Activated CD4-positive, alpha-beta T cell treated with anti-CD3 and anti-CD28 coated beads, Interleukin-2, amount 50 U/mL, for 24 hours (primary cell): ENCODE measurements at places on chromosomes 1 and 21.

GRCh38 chr1:229024528-229025130 is 246.3 kb upstream of the RAB4A start:
- DNase-seq, result no peak

GRCh38 chr1:112027696-112028095 is 38.2 kb upstream of the KCND3 start:
- no peak for DNase-seq

GRCh38 chr1:202135221-202135721 is 9.3 kb downstream of the ARL8A start:
- DNase-seq, result peak; percentile 52

DNA sequence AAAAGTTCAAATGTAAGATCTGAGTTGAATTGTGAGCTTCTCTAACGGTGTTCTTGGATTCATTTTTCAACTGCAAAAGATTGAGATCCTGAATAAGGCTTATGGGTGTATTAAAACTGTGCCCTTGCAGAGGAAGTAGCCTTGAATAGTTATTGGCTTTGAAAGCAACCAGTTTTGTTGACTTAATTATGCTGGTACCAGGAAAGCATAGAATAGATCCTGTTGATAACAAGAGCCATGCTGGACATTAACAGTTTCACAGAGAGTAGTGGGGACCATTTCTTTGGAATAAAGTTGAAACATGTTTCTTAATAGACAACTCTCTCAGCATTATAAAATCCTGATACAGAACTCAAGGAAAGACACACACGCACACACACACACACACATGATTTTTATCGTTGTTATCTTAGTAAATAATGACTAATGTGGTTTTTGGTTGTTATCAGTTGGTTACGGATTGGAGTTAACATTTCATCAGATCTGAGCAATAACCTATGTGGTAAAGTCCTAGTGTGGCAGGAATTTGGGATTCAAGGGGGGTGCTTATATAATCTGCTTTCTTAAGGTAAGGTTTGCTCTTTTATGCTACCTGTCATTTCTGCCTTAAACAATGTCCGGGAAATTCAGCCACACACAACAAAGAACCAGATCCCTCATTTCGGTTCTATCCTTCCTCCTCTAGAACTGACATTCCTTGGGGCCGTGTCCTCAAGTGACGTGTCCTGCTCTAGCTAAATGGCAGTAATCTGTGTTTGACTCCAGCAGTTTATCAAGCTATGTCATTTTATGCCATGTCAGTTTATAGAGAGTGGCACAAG is 330.9 kb downstream of the CHRM3 start:
- DNase-seq, result no peak

DNA sequence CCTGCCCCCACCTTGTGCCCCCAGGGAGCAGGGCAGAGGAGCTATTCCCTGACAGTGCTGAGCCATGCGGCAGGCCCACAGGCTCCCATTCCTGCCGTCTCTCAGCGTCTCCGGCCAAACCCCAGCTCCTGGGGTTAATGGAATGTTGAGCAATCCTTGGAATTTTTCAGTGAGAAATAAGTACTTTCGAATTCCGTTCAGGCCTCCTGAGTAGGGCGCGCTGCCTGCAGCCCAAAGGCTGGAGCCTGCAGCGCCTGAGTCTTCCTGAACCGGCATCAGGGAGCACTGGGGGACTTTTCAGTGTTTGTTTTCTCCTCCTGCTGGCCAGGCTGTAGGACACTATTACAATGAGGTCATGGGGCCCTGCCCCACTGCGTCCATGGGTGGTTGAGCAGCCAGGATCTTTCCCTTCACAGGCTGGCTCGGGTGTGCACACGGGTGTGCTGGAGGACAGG is 33.3 kb upstream of the CSF1 start:
- DNase-seq, result no peak

GRCh38 chr1:226424221-226425003 is 16.5 kb upstream of the PARP1 start:
- DNase-seq, result no peak

- DNase-seq, result no peak
Observed at GRCh38 chr1:199182186-199182843, 543.5 kb downstream of the PTPRC start.

- no peak for DNase-seq
Observed at GRCh38 chr1:66269222-66269621, 264.7 kb upstream of the SGIP1 start.

DNA sequence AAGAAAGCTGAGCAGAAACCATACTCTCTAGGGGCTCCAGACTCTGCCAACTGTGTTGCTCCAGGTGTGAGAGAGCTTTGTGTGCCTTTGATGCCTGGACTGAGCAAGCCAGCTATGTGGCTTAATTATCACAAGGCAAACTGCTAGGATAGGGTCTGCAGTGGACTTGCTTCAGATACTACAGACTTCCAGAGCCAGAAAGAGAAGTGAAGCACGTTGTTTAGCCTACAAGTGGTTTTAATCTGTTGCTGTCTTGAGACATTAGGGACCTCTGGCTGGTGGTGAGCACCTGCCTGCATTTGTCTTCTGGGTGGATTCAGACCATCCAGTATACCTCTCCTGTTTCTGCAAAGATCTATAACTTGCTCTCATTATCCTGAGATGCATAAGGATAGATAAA is 353.4 kb upstream of the PLXNA2 start:
- no peak for DNase-seq

DNA sequence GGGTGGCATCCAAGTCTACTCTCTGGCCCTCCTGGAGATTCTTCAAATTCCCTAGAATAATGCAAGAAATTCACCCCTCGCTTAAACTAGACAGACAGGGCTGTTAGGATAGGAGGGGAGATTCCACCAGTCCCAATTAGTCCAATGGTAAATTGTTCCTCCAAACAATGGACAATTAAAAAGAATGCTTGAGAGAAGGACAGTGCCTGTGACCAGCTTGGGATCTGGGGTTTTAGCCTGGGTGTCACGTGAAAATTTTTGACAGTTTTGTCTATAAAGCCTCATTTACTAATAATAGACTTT is 177.7 kb upstream of the RAB4A start:
- DNase-seq, result no peak

GRCh38 chr1:98783821-98784220 is 122.3 kb downstream of the SNX7 start:
- DNase-seq, result no peak

DNA sequence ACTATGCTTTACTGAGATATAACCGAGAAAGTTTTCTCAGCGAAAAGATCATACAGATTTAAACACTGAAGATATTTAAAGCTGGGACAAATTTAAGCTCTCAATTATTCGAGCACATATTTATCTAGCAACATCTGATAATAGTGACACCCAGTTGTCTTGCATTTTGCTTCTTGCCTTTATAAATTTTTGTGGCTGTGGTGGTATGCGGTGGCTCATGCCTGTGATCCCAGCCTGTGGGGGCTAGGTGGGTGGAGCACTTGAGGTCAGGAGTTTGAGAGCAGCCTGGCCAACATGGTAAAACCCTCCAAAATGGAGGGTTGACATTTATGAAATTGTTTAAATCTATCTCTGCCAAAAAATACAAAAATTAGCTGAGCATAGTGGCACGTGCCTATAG is 312.2 kb downstream of the SPATA17 start:
- DNase-seq, result no peak

DNA sequence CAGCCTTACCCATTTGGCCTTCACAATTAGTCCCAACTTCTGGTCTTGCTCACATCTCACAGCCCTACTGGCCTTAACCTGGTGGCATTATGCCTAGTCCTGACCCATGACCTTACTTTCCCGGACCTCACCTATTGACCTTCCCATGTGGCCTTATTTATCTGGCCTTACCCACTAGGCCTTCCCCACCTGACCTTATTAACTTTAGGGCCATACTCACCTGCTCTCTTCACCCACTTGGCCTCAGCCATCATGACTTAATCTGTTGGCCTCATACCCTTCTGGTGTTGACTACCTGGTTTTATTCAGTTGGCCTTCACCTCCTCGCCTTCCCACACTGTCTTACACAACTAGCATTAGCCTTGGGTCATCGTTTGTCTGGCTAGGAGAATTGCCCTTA is 35.7 kb downstream of the EXOC8 start:
- DNase-seq, result no peak

DNA sequence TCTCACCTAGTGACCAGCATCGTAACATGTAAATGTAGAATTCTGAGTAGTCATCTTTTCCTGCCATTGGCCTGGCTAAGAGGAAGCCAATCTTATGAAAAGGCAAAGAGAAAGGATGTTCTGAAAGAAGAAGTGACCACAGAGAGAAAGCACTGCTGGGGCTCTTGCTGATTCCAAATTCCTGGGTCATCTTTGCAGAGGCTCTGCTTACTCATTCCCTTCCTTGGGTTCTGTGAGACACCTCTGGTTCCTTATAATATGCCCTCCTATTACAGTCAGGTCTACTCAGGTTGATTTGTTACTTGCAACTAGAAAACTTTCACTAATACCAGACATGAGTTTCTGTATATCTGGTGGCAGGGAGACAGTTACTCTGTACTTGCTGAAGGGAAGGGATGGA is 198.8 kb upstream of the C8B start:
- DNase-seq, result no peak

DNA sequence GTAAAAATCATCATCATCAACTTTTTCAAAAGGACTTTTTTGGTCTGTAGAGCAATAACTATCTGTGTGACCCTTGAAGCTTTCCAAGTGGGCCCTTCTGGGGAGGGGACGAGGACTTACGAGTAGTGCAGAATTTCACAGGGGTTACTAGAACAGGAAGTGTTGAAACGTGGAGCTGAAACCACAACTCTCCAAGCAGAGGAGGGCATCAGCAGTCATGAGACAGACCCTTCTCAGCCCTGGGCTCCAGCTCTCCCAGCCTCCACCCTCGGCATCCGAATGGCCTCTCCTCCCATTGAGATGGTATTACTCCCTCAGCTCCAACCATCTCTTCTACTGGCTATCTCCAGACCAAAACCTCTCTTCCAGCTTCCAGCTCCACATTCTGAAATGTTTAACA is 3.6 kb downstream of the FAM89A start:
- DNase-seq, result no peak

DNA sequence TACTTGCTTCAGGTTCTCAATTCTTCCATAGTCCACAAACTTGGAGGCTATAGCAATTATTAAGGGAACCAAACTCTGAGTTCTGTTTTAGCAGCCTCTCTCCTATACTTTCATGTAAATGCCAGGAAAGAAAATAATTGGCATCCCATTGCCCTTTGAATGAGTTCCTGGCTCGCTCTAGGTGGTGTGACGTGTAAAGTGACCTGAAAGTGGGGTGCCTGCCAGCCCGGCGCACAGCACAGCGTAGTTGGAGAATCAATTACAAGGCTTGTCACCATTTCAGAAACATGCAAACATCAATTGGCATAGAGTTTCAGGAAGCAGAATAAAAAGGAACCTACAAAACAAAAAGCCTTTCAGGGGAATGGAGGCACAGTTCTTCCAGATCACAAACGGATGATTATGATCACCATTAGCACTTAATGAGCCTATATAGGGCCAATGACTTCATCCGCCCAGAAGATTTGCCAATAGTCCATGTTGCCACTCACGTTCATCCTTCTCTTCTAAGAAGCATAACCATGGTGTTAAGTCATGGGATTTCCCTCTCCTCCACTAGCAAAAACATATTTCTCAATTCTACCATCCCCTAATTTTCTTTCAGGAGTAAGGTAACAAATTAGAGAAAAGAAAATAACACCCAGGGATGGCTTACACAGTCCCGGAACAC is 354.6 kb upstream of the ADGRL2 start:
- no peak for DNase-seq

DNA sequence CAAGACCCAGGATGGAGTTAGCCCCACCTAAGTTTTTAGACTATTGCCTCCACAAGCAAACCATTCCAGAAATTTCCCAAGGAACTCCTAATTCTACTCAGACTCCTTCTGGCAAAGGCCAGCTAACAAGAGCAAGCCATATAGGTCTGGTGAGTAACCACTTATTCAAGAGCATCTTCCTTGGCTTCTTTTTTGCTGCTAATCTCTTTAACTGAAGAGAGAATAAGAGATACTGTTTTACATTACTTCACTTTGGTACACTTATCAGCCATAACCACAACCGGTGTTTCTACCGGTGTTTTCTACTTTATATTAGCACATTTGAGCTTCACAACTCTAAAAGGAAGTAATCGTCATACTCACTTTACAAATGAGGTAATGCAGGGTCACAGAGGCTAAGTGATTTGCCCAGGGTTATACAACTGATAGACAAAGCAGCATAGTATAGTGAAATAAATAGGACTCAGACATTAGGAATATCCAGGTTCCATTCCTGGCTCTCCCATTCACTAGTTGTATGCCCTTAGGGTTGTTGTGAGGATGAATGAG is 1.7 kb upstream of the EPS15 start:
- no peak for DNase-seq

DNA sequence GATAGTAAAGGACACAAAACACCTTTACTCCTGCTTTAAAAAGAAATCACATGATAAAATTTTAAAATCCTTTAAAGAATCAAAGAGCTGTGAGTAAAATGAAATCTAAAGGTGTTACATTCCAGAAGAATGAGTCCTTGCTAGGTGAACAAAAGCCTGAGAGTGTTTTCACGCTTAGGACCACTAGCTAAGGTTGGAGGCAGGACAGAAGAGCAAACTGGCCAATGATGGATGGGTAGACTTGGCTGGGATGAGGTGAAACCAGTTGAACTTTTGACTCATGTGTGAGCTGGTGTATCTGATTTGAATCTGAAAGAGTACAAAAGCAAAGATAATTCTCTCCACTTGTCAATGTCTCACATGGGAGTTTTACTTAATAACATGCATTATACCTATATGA is 35.1 kb downstream of the CATSPERE start:
- DNase-seq, result no peak

- no peak for DNase-seq
Observed at GRCh38 chr1:76133977-76134376, 59.4 kb downstream of the ST6GALNAC3 start.

- no peak for DNase-seq
Observed at GRCh38 chr1:50742523-50742922, 217.5 kb downstream of the FAF1 start.

GRCh38 chr1:226092965-226093364 is 30.4 kb downstream of the H3-3A start:
- DNase-seq, result no peak

GRCh38 chr1:151799179-151800022 is 5.8 kb downstream of the LINGO4 start:
- no peak for DNase-seq

DNA sequence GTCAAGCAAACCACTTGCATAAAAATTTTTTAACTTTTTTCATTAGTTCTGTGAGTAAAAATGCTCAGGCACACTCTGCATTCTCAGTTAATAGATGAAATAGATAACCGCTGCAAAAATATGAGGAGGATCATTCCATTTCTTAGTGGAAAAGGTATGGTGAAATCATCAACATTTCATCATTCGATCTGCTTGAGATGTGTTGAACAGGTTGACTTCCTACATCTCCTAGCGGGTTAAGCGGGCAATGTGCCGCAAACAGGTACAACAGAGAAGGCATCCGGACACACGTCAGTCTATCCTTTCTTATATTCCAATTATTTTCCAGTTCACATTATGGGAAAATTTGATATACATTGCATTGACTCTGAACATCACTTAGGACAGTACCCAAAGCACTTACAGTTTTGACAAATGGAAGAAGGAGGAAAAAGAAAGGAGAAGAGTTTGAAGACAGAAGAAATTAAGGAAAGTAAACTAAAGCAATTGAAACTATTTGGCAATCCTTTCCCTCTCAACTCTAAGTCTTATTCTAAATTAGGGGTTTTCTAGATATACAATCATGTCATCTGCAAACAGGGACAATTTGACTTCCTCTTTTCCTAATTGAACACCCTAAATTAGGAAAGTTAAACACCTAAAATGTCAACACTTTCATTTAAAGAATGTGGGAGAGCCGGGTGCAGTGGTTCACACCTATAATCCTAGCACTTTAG is 33.5 kb downstream of the NIBAN1 start:
- no peak for DNase-seq
